Activated CD4-positive, alpha-beta memory T cell treated with anti-CD3 and anti-CD28 coated beads for 36 hours (primary cell): ENCODE measurements at places on chromosomes 2 and 18.

GRCh38 chr2:159497847-159498246 lies 118.5 kb downstream of the BAZ2B start:
- DNase-seq: no peak
- H3K27me3 ChIP-seq: no peaks in the 10 kb centered on the region
- H3K4me1 ChIP-seq: peaks cover 11% of the 10 kb centered on the region

- H3K4me1 ChIP-seq: peaks cover 8% of the 10 kb centered on the region
- H3K4me3 ChIP-seq: no peak overlapping the region
Observed at GRCh38 chr2:210503001-210503623, 26.6 kb upstream of the LANCL1 start.

DNA sequence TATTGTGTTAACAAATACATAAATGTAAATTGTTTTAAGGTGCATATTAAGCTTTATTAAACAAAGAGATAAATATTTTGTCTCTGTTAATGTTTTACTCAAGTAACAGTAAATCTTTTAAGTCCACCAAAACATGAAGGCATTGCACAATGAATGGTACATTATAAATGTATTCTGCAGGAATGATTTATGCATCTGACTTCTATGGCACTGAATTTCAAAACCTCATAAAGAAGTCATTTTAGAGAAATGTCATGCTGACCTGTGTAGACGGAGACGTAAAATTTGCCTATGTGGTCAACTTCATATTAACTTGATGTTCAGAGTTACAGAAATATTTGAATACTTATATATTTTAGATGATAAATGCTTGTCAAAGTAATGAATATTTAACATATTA lies 194.7 kb downstream of the BABAM2 start:
- DNase-seq: no peak
- no peak overlapping the region for H3K4me3 ChIP-seq
- no peak overlapping the region for H3K27ac ChIP-seq

GRCh38 chr2:154694881-154695280 lies 3.6 kb upstream of the KCNJ3 start:
- peaks cover 23% of the 10 kb centered on the region for H3K27me3 ChIP-seq
- no peak overlapping the region for H3K4me3 ChIP-seq
- no peaks in the 10 kb centered on the region for H3K4me1 ChIP-seq
- H3K36me3 ChIP-seq: no peaks in the 10 kb centered on the region

DNA sequence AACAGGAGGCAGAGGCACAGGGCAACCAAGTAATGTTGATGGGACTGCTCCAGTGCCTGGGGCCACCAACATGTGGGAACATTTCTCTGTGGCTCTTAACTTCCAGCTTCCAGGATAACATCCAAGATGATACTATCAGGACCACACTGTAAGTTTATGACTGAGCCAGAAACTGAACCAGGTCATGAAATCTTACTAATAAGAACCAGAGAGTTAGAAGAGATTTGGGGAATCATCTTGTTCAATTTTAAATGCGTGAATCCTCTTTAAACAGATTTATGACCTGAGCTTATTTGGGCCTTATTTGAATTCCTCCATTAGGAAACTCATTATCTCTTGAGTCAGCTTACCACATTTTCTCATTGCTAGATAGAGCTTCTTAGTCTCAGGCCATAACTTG lies 45.0 kb downstream of the MAP2 start:
- no peak overlapping the region for H3K4me3 ChIP-seq
- H3K27me3 ChIP-seq: no peaks in the 10 kb centered on the region
- no peak for DNase-seq
- H3K36me3 ChIP-seq: no peaks in the 10 kb centered on the region
- no peak overlapping the region for H3K27ac ChIP-seq

DNA sequence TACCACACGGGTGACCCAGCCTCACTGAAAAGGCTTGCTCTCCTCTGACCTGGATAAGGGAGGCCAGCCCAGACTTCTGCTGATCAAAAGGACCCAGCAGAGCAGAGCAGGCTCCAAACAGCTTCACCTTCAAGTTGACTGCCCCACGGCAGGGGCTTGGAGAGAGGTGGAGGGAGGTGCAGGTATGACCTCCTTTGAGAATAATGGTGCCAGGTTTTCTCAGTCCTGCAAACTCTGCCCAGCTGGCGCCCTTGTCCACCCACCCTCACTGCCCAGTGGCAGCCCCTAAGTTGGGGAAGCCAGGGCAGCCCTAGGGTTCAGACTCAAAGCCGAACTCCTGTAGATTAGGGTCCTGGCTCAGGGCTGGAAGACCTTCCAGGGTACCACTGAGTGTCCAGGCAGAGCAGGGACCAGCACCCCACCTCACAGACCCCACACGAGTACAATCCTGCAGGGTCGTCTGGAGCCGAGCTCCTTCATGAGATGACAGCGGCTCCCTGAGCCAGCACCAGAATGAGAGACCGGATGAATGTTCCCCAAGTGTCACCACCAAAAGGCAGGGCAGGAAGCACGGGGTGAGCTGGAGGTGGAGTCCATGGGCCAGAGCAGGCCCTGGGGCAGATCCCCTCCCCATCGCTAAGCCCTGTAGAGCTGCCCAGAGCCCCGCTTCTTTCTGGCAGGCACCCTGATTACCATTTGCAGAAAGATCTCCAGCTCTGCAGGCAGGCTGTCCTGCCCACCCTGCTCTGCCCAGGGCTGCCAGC lies 3.6 kb upstream of the GPC1 start:
- H3K27me3 ChIP-seq: peaks cover 21% of the 10 kb centered on the region
- H3K4me1 ChIP-seq: peaks cover 26% of the 10 kb centered on the region
- DNase-seq: no peak

- H3K27me3 ChIP-seq: peaks cover 10% of the 10 kb centered on the region
- no peak for DNase-seq
- no peaks in the 10 kb centered on the region for H3K36me3 ChIP-seq
- H3K4me3 ChIP-seq: no peak overlapping the region
- H3K27ac ChIP-seq: no peak overlapping the region
Observed at GRCh38 chr2:33136566-33136965, 189.8 kb downstream of the LTBP1 start.

DNA sequence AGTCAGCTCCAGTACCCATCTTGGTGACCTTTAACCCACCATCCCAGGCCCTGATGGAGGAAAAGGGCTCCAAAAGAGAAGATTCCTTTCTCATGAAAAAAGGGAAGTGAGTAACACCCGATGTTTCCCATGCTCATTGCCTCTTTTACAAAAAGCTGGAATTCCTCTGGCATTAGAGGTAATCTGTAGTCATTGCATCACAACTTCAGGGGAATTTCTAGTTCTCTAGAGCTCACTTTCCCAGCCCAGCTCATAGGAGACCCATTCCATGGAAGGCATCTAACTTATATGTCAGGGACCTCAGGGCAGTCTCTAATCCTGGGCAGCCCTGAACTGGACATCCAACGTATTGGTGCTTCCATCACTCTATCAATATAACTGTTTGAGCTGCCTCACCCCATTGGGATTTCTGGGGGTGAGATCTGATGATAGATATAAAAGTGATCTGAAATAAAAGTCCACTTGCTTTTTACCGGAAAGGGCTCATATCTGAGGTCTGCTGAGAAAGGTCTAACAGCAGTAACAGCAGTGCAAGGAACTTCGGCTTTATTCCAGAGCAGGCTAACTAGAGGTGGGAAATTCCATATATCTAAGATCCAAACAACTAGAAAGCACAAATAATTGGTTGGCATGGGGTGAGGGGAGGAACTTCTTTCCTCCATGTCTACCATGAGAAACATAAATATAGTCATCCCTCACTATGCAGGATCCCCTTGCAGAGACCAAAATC lies 106.1 kb downstream of the ETAA1 start:
- no peaks in the 10 kb centered on the region for H3K27me3 ChIP-seq
- H3K4me1 ChIP-seq: no peaks in the 10 kb centered on the region
- H3K36me3 ChIP-seq: no peaks in the 10 kb centered on the region
- no peak overlapping the region for H3K27ac ChIP-seq
- no peak overlapping the region for H3K4me3 ChIP-seq

GRCh38 chr2:216215658-216216390 lies 106.7 kb downstream of the XRCC5 start:
- peaks cover 25% of the 10 kb centered on the region for H3K4me1 ChIP-seq
- no peak overlapping the region for H3K27ac ChIP-seq
- H3K36me3 ChIP-seq: peaks cover 1% of the 10 kb centered on the region

DNA sequence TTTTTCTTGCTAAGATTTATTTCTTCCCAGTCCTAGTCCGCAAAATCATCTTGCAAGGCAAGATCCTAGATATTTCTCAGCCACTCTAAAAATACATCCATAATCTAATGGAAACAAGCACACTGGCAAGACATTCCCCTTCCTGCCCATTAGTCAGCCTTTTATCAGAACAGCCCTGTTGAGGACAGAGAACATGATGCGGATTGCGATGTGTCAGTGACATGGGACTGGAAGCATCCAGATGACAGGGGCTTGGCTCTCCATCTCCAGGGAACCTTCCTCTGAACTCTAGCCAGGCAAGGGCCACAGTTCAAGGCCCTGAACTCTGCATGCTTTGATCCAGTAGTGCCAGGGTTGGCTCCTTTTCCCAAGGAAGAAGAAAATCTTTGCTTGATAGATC lies 70.0 kb downstream of the VSNL1 start:
- H3K4me3 ChIP-seq: no peak overlapping the region
- H3K27ac ChIP-seq: no peak overlapping the region
- no peaks in the 10 kb centered on the region for H3K36me3 ChIP-seq
- no peaks in the 10 kb centered on the region for H3K4me1 ChIP-seq

DNA sequence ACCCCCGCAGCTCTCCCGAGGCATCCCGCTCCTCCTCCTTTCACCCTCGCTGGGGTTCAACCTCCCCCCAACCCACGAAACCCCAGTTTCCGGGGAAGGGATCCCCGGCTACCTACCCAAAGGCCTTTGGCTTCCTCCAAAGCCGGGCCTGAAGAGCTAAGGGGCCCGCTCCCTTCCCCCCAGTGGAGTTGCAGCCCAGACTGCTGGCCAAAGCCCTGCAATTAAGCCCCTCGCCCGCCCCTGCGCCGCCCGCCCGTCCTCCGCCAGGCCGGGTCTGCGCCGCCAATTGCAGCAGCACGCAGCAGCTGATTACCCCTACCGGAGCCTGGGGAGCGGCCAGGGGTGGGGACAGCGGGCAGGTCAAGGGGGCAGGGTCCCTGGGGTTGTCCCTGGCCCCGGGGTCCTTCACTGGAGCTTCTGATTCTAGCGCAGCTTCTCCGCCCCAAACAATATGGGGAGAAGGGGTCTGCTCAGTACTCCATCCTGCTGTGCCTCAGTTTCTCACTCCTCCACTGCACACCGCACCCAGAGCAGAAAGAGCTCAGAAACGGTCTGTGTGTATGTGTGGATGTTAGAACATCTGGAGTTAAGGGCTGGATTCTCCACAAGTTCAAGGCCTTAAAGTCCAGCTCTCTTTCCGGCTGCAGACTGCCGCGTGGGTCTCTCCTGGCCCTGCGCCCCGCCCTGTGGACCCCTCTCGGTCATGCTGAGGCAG lies 16.9 kb downstream of the WNT10A start:
- H3K27ac ChIP-seq: peak overlapping the region; percentile 61
- peaks cover 48% of the 10 kb centered on the region for H3K4me1 ChIP-seq
- no peaks in the 10 kb centered on the region for H3K36me3 ChIP-seq
- H3K4me3 ChIP-seq: peak overlapping the region; percentile 50
- no peak for DNase-seq

- no peak for DNase-seq
- H3K27me3 ChIP-seq: no peaks in the 10 kb centered on the region
- H3K4me1 ChIP-seq: no peaks in the 10 kb centered on the region
- H3K4me3 ChIP-seq: no peak overlapping the region
- H3K27ac ChIP-seq: no peak overlapping the region
- H3K36me3 ChIP-seq: no peaks in the 10 kb centered on the region
Observed at GRCh38 chr18:72174972-72175649, 369.0 kb downstream of the CBLN2 start.

- H3K36me3 ChIP-seq: no peaks in the 10 kb centered on the region
- H3K27me3 ChIP-seq: no peaks in the 10 kb centered on the region
- no peak overlapping the region for H3K27ac ChIP-seq
- no peak overlapping the region for H3K4me3 ChIP-seq
- DNase-seq: no peak
Observed at GRCh38 chr2:150806336-150806735, 318.9 kb upstream of the RND3 start.

GRCh38 chr2:100822587-100823248 lies 2.8 kb downstream of the NPAS2 start:
- no peak for DNase-seq
- H3K27ac ChIP-seq: no peak overlapping the region
- H3K36me3 ChIP-seq: no peaks in the 10 kb centered on the region

GRCh38 chr2:96240341-96241038 lies 25.3 kb downstream of the TMEM127 start:
- peaks cover 33% of the 10 kb centered on the region for H3K4me1 ChIP-seq
- H3K4me3 ChIP-seq: no peak overlapping the region
- no peaks in the 10 kb centered on the region for H3K36me3 ChIP-seq
- no peaks in the 10 kb centered on the region for H3K27me3 ChIP-seq
- H3K27ac ChIP-seq: peak overlapping the region; percentile 94

GRCh38 chr2:39547811-39548719 lies 111.0 kb upstream of the MAP4K3 start:
- no peaks in the 10 kb centered on the region for H3K36me3 ChIP-seq
- H3K27ac ChIP-seq: no peak overlapping the region
- no peak overlapping the region for H3K4me3 ChIP-seq

- H3K27ac ChIP-seq: no peak overlapping the region
- no peak for DNase-seq
- H3K4me1 ChIP-seq: peaks cover 14% of the 10 kb centered on the region
- peaks cover 9% of the 10 kb centered on the region for H3K36me3 ChIP-seq
- H3K27me3 ChIP-seq: no peaks in the 10 kb centered on the region
- no peak overlapping the region for H3K4me3 ChIP-seq
Observed at GRCh38 chr2:205053827-205054410, 508.6 kb downstream of the PARD3B start.

DNA sequence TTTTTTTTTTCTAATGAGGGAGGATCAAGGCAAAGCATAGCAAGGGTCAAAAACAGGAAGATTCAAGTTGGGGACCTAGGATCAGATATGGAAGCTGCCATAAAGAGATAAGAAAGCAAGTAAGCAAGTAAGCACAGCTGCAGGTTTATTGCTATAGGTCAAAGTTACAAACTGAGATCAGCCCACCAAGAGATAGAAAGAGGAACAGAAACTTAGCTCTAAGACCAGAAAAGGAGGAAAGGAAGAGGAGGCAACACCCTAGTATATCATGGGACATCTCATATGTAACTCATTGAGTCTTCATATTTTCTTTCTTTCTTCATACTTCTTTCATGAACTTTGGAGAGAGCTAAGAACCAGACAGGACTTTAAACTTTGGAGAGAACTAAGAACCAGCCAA lies 295.9 kb upstream of the CRIM1 start:
- no peak overlapping the region for H3K27ac ChIP-seq
- H3K4me3 ChIP-seq: no peak overlapping the region
- H3K27me3 ChIP-seq: peaks cover 23% of the 10 kb centered on the region
